Activated CD4-positive, alpha-beta T cell treated with anti-CD3 and anti-CD28 coated beads, Interleukin-2, amount 10 ng/mL, durations not matched to agents 24 days and 14 days (primary cell): ENCODE measurements at places on chromosomes 11 and 22.
A peak's percentile ranks its signal among the peaks of the same experiment; 100 is the strongest.

DNA sequence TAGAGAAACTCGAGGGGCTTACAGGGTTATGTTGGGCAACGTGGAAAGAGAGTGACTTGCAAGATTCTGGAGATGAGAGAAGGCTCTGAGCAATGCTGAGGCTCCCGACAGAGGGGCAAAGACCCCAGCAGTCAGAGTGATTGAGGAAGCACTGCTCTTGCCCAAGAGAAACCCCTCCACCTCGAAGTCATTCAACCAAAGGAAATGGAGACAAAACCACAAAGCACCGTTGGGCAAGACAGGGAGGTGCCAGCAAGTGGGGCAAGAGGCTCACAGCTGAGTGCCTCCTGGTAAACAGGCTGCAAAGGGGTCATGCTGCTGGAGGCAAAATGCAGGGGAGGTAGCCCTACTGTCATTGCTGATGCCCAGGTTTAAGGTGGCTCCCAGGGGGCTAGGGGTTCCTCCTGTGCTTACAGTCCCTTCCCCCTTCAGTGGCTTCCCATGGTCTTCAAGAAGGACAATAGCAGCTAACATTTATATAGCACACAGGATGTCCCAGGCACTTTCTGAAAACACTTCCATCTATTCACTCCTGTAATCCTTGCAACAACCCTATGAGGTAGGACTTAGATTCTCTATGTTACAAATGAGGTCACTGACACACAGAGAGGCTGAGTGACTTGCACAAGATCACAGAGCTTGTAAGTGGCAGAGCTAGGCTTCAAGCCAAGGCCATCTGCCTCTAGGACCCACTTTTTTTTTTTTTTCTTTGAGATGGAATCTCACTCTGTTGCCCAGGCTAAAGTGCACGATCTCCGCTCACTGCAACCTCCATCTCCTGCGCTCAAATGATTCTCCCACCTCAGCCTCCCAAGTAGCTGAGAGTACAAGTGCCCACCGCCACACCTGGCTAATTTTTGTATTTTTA is 18.1 kb upstream of the MYH9 start:
- peak; percentile 81 for DNase-seq

DNA sequence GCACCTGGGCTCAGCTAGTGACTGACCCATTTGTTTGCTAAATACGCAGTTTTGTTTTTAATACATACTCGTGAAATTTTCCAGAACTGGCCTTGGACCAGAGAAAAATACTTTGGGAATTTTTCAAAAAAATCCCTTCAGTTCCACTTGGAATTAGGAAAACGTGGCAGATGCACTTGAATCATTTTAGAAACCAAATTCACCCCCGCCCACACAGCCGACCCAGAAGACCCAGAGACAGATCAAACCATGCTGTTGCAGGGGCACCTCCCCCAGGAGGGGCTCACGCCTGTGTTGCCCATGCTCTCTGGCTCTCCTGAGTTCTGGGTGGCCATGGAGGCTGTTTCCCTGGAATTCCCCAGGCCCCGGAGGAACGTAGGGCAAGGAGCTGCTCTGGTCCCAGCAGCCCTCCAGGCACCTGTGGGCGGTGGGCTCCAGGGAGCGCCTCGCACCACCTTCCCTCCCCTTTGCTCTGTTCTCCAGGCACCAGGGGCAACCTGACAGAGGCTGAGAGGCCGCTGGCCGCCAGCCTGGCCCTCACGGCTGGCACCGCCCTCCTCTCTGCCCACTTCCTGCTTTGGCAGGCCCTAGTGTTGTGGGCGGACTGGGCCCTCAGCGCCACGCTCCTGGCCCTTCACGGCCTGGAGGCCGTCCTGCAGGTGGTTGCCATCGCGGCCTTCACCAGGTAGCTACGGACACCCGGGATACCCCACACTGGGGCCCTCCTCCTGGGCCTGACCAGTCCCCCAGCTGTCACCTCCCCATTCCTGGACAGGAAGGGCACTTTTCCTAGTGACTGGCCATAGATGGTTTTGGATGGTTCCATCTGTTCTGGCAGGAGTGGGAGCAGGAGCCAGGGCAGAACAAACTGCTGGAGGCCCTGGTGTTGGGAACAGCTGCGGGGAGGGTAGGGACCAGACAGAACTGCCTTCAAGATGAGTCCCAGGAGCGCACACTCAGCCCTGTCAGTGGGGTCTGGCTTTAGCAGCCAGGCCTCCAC is 3.3 kb upstream of the EPS8L2 start:
- DNase-seq = no peak

- no peak for DNase-seq
Measured at GRCh38 chr11:126267650-126268049, 1.0 kb downstream of the SRPRA start.

DNA sequence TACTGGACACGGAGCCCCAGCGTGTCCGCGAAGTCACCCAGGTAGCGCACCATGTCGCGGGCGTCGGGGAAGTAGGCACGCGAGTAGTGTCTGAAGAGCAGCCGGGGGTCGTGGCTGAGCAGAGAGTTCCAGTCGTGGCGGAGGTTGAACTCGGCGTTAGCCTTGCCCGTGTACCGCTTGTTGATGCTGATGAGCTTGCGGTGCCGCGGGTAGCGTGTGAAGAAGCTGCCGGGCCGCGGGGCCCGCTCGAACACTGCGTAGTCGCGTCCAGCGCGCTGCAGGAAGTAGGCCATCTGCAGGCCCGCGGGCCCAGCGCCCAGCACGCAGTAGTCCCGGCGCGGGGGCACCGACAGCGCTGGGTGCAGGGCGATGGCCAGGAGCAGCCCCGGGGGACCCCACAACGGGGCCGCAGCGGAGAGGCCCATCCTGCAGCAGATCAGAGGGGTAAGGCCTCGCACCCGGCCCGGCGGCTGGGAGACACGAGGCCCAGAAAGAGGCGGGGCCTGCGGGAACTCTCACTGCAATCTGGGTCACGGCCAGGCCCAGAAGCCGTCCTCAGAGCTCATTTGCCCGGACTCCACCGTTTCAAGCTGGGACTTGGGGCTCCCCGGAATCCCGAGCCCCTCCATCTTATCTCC is 723 bp downstream of the FOXRED2 start:
- DNase-seq = no peak

DNA sequence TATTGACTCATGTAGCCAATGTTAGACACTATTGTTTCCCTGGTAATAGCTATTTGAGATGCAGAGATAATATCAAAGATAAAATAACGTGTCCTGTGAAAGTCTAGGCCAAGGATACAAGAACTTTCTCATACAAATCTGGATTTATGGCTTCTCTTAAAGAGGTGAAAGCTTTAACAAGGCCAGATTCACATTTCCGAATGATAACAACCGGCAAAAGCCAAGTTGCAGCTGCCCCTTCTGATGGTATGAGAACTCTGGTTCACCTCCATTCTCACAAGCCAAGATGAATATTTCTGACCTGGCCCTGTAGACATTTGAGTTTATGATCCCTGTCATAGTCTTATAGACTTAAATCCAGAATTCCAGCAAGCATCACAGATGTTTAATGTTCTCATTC is 230.4 kb upstream of the ZC3H12C start:
- DNase-seq = no peak

DNA sequence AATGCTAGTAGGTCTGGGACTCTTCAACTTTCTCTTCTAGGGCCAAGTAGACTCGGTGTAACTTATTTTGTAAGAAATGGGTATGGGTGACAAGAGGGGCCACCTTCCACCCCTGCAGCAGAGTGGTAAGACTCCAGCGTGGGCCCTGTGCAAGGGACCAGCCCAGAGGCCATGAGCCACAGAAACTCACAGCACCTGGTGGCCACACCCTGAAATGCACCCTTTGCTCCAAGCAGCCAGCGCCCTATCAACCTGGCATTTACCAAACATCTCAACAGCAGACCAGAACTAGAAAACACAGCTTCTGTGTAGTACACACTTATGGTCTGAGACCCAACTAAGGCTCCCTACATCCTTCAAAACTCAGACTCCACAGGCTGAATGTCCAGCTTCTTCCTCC is 5.7 kb downstream of the CDCA5 start:
- peak; percentile 92 for DNase-seq

DNA sequence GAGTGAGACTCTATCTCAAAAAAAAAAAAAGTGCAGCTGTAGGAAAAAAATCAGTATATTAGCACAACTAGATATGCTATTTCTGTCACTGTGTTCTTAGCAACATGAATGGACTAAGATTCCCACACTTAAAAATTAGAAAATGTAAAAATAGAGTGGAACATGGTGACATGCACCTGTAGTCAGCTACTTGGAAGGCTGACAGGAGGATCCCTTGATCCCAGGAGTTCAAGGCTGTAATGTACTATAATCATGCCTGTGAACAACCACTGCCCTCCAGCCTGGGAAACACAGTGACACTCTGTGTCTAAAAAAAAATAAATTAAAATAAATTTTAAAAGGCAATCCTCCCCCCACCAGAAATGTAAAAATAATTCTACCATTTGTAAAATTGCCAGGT is 29.8 kb downstream of the PICALM start:
- no peak for DNase-seq

DNA sequence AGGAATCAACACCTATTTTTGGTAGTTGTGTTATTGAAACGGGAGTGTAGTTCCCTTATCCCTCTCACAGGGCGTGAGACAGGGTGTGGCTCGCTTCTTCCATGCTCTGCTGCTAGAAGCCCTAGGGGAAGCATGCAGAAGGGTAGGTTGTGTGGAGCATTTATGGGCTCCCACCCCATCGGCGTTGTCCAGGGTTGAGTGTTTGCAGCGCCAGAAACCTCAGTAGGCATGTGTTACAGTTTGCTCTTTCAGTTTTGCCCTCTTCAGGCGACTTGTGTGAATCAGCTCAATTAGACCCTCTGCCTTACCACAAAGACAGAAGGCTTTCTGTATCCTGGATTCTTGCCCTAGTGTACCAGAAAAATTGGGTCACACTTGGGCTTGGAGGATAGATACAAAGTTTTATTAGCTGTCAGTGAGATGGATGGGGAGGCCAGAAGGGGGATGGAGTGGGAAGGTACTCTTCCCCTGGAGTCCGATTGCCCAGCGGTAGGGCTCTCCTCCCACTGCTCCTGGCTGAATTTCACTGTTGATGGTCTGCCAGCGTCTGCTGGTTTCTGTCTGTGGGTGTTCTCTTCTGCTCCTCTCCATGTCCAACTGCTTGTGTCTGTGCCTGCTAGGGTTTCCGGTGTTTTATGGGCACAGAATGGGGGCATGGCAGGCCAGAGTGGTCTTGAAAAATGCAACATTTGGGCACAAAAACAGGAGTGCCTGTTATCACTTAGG is 358.3 kb upstream of the CTSC start:
- DNase-seq = no peak

- DNase-seq = no peak
Measured at GRCh38 chr11:64185175-64185692, 737 bp upstream of the STIP1 start.

- DNase-seq = no peak
Measured at GRCh38 chr11:21173476-21173875, 504.1 kb downstream of the NELL1 start.

DNA sequence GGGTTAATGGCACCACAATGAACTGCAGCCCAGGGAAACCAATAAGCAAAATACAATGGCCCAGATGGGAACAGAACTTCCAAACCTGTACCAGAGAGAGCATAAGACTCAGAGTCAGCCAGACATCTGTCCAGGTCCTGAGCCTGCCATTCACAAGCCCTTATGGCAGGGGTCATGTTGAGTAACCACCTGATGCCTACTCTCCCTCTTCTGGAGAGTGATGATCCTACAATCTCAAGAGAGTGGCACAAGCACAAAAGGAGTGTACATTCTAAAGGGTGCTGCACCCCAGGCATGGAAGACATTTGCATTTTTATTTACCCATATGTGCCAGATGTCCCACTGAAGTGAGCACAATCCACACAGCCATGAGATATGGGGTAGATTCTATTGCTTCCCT is 10.6 kb downstream of the TENM4 start:
- no peak for DNase-seq

DNA sequence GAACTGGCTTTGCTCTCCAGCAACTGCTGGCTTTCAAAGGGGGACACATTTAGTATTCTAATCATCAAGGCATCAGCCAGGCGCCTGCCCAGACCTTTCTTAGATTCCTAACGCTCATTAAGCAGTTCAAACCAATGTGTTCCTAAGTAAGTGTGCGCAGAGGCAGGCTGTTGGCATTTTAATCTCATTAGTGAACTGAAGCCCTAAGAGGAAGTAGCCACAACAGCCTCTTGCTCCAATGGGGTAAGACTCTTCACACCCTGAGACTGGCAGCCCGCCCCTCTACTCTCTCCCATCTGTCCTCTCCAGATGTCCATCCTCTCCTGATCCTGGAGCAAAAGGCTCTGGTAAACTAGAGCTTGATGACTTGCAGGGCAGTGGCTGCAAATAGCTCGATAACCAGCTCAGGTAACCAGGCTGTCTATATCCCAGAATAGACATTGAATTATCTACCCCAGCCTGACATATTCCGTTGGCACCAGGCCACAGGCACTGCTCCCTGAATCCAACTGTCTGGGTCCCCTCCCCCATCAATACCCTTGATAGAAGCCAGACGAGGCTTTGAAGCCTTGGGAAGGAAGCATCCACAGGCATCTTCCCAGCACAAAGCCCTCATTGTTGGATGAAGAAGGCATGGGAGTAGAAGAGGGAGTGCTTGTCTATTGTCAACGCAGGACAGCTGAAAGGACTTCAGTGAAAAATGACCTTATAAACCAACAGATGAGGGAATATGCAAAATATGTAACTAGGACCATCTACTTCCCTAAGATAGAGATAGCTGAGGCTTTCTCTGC is 321.1 kb downstream of the TENM4 start:
- no peak for DNase-seq

GRCh38 chr11:35109041-35109440 is 29.9 kb upstream of the CD44 start:
- DNase-seq = no peak

GRCh38 chr22:37684803-37685615 is 1.1 kb upstream of the NOL12 start:
- no peak for DNase-seq

GRCh38 chr22:24937114-24937513 is 9.4 kb downstream of the LHFPL7 start:
- peak; percentile 66 for DNase-seq

DNA sequence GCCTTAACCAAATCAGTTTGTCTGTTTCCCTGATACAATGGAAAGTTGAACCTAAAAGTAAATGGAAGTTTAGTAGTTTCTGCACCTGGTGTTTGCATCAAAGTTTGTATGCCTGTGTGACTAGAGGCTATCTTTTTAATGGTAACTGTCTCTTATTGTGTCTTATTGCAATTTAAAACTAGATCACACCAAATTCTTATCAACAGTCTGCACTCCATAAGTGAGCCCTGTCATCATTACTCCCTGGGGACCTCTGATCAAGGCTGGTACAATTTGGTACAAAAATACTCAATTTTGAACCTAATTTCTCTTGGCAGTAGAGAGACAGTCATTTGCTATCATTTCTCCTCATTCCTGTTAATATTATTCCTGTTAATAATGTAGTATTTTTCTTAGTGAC is 38.1 kb downstream of the ARHGAP1 start:
- DNase-seq = no peak

GRCh38 chr22:40818192-40818746 is 877 bp downstream of the SLC25A17 start:
- DNase-seq = peak; percentile 74
